Heart left ventricle (tissue), 16 donors: ENCODE measurements at places on chromosomes 3 and 15. TPM values are rescaled to one million over a fixed set of nuclear protein-coding genes. Genes with fewer than 3 reads are reported as not detected.

TNNC1 gene
- polyA plus RNA-seq = 20,003 TPM

AP4E1 gene
- polyA plus RNA-seq = 2.2 TPM

PRTG gene
- polyA plus RNA-seq = 0.19 TPM

KNL1 gene
- polyA plus RNA-seq = 0.07 TPM

PTX3 gene
- 24.7 TPM for polyA plus RNA-seq

SGO1 gene
- polyA plus RNA-seq = 0.04 TPM

KCNMB3 gene
- 1.6 TPM for polyA plus RNA-seq

TTLL13 gene
- 0.11 TPM for polyA plus RNA-seq

A4GNT gene
- polyA plus RNA-seq = not detected

POLQ gene
- 0.11 TPM for polyA plus RNA-seq

TM2D3 gene
- 63.8 TPM for polyA plus RNA-seq

COMMD2 gene
- polyA plus RNA-seq = 4.5 TPM

TPRG1 gene
- 0.42 TPM for polyA plus RNA-seq

COL6A6 gene
- polyA plus RNA-seq = 0.61 TPM

PARP15 gene
- polyA plus RNA-seq = 0.21 TPM
